Right hindlimb (tissue), 1 donor: ENCODE measurements at places on chromosomes 13 and 19.

DNA sequence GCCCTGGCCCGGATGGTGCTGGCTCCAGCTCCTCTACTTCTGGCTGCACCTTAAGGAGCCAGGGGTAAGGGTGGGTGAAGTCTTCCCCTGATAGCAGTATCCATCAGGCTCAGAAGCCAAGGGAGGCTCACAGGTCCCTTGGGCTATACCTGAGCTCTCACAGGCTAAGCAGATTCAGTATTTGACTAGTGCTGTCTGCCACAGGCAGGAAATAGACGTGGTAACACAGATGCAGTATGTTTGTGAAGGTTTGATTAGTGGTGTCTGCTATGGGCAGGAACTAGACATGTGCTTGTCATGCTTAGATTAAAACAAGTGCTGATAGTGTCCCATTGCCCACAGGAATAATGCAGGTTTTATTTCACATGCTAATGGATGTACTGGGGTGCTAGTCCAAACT, 4.0 kb downstream of the SYT5 start:
- DNase-seq, result no peak

- DNase-seq, result no peak
These were observed 7.3 kb upstream of the NDUFS7 start for GRCh38 chr19:1376415-1376805.

DNA sequence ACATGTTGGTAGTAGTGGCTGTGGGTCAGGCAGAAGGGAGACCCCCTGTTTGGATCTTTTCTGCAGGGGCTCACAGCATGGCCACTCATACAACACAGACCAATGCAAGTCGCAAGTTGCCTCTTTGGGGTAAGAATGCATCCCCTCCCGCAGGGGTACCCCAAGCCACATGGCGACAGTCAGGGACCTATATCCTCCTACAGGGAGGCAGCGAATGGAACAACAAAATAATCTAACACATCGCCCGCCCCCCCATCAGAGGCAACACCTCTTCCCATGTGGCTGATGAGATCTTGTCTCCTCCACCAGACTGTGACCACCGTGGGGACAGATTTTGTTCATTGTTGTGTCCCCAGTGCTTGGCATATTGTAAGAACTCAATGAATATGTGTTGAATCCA, 40.7 kb upstream of the PNMA8B start:
- no peak for DNase-seq

- DNase-seq, result no peak
These were observed 403 bp upstream of the SIAH3 start for GRCh38 chr13:45851956-45852355.

DNA sequence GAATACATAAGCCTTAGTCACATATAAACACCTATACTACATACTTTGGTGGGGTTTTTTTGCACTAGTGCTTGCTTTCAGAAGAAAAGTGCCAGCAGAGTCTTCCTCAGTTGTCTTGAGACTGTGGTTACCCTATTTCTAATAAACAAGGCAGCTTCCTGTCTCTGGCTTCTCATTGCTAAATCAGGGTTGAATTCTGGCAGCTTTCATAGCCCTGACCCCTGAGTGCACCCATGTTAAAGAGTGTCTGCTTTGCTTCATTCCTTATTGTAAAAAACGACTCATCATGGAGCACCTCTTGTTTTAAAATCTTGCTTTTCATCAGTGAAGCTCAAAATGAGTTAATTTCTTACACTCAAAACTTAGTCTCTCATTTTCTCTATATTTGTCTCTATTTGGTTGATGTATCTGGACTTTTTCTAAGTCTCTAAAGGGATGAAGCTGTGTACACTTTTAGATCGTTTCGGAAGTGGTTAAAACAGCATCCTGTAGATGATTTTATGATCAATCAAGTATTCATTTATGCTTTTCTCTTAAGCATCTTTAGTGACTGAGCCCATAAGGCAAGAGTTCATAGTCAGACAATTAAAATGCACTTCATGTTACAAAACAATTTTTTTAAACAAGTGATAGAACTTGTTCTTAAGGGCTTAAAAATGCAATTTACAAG, 72.1 kb downstream of the KLF12 start:
- DNase-seq, result no peak

GRCh38 chr13:110359840-110360301, 52.8 kb downstream of the COL4A2 start:
- no peak for DNase-seq

DNA sequence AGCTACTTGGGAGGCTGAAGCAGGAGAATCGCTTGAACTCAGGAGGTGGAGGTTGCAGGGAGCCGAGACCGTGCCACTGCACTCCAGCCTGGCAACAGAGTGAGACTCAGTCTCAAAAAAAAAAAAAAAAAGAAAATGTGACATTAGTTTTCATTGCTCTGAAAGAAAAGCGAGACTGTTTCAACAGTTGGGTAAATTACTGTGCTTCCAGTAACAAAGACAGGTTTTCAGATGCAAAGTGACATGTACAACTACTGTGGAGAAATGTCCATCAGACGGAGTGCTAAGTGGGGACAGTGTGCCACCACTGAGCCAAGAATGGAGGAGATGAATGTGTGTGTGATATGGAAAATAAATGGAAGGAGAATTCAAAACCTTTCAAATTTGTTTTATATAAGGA, 24.2 kb upstream of the SLC15A1 start:
- DNase-seq, result no peak

DNA sequence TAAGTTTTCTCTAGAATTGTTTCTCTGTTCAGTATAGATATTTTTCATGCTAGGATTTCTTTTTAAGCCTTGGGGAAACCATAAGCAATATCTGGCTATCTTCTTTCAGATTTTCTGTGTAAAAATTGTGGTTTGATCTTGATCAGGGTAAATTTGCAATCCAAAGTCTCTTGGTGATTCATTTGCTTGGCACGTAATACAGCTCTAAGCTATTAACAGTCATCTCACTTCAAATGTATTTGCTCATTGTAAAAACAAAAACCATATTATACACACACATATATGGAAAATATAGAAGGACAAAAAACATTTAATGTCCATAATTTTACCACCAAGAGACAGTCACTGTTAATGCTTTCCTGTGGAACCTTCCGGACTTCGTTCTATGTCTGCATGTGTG, 191.0 kb downstream of the SHISA2 start:
- DNase-seq, result no peak

GRCh38 chr13:44270150-44270549, 103.5 kb upstream of the SERP2 start:
- DNase-seq, result no peak

DNA sequence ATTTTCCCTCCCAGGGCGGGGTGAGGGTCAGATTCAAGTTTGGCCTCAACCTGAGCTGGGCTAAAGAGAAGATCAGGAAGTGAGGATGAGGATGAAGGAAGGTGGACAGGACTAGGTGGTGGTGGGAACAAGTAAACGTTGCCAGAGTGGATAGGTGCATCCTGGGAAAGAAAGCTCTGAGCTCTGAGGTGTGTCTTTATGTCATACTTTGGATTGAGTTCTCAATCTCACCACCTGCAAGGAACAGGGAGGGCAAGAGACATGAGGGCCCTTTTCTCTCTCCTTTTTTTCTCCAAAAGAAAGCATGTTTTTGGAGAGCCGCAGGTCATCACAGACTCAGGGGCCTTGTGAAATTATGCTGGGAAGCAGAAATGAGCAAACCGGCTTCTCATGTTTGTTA, 38.2 kb upstream of the IGFL1 start:
- no peak for DNase-seq

- no peak for DNase-seq
These were observed 15.1 kb upstream of the CEBPG start for GRCh38 chr19:33358408-33358807.

GRCh38 chr13:59111751-59112171, 1052.0 kb downstream of the DIAPH3 start:
- no peak for DNase-seq

DNA sequence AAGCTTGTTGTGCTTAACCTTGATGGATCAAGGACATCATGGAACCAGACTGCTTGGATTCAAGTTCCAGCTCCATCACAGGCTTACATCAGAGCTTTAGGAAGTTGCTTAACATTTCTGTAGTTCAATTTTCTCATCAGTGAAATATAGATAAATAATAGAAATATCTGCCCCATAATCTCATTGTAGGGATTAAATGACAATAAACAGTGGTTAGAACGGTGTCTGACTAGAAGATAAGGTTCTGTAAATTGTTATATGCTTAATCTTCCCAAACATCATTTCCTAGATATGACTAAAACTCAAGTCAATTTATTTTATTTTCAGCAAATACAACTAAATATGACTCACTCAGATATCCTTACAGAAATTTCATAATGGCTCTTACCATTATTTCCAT, 83.5 kb downstream of the SLITRK1 start:
- DNase-seq, result no peak

- DNase-seq, result no peak
These were observed 419.2 kb downstream of the FGF9 start for GRCh38 chr13:22090106-22090505.

GRCh38 chr19:38745316-38745715, 1.0 kb upstream of the CAPN12 start:
- no peak for DNase-seq

- DNase-seq, result no peak
These were observed 543.1 kb upstream of the SLITRK5 start for GRCh38 chr13:87128036-87128435.

DNA sequence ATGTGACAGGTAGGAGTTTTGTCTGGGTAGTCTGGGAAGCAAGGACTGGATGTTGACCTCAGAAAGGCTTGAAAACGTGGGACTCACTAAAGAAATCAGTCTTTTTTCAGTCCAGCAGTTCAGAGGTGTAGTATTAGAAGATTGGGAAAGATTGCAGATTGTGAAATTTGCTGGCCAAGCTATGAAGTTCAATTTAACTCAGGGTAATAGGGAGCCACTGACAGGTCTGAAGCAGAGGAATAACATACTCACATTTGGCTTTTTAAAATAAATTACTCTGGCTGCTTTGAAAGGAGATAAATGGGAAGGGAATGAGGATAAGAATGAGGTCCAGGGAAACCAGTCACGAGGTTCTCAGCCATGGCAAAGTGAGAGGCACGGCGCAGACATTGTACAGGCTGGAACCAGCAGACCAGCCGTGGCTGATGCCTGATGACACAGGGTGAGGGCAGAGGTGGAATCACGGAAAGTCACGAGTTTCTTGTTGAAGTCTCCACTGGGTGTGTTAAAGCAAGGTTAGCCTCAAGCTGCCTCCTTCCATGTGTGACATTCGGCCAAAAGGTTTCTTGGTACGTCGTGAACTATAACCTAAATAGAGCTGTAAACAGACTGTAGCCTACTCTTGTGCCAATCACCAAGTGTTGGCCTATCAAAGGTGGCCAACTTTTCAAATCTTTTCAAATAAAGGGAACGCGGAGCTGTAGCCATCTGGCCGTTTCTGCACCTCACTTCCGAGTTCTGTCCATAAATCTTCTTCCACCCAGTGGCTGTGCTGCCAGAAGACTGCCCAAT, 377.6 kb downstream of the IRS2 start:
- no peak for DNase-seq

- no peak for DNase-seq
These were observed 139.3 kb downstream of the ENOX1 start for GRCh38 chr13:43647471-43647870.

- no peak for DNase-seq
These were observed 10.3 kb downstream of the CELF5 start for GRCh38 chr19:3234800-3235199.

DNA sequence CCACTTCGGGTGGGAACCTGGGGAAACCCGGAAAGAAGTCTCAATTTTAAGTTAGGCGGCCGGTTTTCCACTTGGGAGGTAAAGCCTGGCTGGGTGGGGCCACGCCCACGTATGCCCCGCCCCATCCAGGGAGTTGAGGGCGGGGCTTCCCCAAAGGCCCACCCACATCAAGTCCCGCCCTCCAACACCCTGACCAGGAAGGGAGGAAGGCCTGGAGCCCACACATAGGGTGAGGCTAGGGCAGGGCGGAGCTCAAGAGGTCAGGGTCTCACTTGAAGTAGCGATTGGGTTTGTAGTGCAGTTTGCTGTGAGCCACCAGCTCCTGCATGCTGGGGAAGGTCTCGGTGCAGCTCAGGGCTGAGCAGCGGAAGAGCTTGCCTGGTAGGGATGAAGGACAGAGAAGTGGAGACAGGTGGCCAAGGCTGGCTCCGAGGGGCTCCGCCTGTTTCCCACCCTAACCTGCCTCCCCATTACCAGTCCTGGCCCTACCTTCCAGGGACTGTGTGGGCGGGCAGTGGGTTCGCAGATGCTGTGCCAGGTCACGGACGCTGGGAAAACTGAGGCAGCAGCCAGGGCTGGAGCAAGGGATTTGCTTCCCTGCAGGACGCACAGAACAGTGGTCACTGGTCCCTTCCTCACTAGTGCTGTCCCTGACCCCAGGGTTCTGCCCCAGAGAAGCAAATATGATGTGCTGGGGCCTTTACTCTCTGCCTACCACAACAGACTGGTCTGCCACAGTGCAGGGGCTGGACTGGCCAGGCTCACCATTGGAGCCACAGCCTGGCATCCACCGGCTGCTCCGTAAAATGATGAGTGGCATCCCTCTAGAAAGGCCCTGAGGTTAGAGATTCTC, 1.6 kb downstream of the ZNF414 start:
- DNase-seq, result no peak

DNA sequence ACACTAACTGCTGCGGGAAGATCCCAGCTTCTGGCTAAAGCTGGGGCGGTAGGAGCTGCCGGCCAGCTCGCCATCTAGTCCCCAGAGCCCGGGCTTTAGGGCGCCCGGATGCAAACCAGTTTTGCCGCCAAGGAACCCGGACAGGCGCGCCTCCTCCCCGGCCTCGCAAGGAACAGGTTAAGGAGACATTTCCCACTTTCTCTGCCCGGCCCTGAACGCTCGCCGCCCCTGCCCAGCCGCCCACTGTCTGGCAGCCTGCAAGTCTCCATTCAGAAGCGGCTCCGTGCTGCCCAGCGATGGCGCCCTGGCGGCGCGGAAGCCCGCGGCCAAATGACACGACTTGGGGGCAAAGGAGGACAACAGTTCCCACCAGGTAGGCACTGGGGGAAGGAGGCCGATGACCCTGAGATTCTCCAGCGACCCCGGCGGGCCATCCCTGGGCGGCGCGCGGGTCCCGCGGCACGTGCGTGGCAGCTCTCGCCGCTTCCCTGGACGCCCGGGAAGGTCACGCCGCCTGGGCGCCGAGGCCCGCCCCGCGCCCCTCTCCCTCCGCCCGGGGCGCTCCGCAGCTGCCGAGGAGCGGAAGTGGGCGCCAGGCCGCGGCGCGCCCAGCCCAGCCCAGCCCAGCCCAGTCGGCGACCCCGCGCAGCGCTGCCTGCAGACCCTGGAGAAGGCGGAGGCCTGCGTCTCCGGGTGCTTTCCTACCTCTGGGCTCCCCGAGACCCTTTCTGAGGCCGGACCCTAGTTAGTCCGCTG, 42.2 kb upstream of the HNRNPA1L2 start:
- DNase-seq, result peak; percentile 47

DNA sequence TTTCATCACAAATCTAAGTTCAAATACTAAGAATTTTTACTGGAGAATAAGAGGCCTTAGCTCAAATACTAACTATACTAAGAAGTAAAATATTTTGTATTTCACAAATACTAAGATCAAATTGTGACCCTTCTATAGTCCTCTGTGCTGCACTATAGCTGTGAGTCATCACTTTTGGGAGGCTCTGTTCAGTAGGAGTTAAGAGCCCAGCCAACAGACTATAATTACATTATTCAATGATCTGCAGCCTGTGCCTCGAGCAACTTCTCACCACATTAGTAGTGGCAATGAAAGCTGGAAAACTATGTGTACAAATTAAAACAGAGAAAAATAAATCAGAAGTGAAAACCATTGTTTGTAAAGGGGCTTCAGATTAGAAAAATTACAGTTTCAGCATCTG, 147.3 kb upstream of the GPC6 start:
- DNase-seq, result no peak

GRCh38 chr19:23095418-23095817, 21.4 kb upstream of the ZNF730 start:
- DNase-seq, result no peak

- peak; percentile 92 for DNase-seq
These were observed 10.4 kb upstream of the JUND start for GRCh38 chr19:18291590-18292461.

- DNase-seq, result no peak
These were observed 86.6 kb upstream of the POSTN start for GRCh38 chr13:37685206-37685605.
